DND-41 (cell line): ENCODE measurements at places on chromosomes 7 and 10.

DNA sequence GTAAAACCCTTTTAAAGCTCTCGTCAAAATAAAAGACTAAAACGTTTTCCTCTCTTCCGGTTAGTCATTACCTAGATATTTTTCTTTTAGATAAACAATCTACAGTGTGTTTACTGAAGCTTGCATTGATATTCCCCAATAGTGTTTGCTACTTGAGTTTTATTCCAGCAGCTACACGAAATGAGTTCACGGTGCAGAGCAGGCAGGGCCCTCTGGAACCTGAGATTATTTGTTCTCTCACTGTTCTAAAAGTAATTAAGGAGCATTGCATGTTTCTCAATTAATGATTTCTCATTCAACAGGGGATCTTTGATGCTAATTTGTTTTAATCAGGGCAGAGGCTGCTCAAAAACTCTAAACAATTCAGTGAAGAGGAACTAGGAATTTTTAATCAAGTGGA, 319.7 kb downstream of the GFRA1 start:
- DNase-seq = no peak

DNA sequence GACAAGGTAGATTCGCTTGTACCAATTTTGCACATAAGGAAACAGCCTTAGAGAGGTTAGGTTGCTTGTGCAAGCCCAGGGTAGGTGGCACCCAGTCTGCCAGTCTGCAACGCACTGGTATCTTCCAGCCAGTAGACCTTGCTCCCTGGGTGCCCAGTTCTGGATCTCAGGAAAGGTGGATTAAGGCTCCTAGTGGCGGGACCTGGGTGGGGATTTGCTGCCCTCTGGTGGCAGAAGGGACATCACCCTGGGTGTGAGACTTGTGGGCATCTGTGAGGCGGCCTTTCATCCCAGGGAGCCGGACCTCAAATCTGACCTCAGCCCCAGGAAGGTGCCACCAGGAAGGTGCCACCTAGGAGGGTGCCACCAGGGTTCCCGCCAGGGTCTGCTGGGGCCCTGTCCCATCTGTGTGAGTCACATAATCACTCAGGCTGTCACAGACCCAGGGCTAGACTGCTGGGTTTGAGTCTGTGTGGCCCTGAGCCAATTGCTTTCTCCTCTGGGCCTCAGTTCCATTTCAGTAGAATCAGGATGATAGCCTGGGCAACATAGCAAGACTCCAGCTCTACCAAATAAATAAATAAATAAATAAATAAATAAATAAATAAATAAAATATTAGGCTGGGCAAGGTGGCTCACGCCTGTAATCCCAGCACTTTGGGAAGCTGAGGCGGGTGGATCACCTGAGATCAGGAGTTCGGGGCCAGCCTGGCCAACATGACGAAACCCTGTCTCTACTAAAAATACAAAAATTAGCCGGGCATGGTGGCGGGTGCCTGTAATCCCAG, 5.3 kb upstream of the PRKRIP1 start:
- DNase-seq = peak; percentile 67

- peak; percentile 12 for DNase-seq
Measured at GRCh38 chr7:99325001-99325493, 651 bp upstream of the ARPC1A start.

DNA sequence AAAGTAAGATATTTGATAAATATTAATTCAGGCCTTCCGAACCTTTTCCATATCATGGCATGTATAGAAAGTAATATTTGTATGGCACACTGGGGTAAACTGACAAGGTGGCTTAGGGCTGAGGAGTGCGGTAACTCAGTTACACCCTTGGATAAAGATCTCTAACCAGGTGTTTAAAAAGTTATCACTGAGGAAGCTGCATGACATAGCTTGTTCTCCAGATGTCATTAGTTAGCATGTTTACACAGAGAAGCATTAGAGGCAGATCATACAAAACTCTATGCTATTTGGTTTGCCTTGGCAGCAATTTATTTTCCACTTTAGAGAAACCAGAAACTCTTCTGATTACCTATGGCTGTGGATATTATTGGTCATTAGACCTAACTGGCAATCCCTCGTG, 118.2 kb downstream of the ST7 start:
- DNase-seq = no peak

DNA sequence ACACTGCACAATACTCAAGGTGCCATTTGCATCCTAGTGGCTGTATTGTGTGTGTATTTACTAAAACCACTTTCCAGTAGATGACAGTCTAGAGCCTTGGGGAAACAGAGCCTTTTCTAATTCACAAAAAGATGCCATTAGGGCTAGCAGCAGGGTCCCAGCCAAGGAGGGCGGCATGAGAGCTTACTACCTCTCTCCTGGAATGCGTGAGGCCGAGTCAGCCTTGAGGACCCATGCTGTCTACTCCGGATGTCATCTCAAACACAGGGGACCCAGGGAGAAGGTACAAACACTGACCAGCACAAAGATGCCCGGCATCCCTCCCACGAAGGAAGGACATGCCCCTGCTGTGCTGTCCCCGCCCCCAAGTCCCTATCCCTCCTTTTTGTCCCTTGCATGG, 65.5 kb downstream of the CYCS start:
- no peak for DNase-seq

- no peak for DNase-seq
Measured at GRCh38 chr10:70371846-70372245, 10.6 kb downstream of the LRRC20 start.

GRCh38 chr10:76244061-76244686, 812.8 kb downstream of the LRMDA start:
- DNase-seq = no peak

DNA sequence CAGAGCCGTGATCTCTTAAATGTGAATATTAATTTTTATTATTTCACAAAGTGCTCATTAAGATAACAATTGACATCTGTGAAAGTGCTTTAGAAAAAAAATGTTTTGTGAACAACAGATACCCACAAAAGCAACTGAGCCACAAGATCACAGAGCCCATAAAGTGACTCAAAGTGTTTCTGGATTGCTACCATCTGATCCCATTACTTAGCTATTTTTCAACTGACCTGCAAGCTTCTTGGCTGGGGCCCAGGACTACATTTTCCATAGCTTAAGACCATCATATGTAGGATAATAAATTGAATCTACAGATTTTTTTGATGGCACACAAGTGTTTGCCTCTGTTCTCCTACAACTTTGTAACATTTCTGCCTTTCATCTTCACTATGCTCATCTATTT, 674.4 kb downstream of the PHTF2 start:
- no peak for DNase-seq

GRCh38 chr7:28406192-28406591, 6.1 kb upstream of the CREB5 start:
- DNase-seq = no peak

DNA sequence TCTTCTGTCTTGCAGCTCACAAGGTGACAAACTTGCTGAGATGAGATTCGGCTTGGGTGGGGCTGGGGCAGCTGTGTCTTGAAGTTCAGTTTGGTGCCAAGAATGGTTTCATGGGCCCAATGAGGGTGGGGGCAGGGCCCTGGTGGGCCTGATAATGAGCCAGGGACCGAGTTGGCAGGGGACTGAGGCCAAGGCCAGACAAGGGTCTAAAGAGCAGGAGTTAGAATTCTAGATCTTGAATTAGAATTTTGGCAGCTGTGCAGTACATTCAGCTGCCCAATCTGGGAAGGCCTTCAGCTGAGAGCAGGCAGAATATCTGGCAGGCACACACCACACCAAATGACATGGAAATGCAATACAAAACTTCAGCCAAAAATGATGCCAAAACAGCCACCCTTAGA, 1.5 kb upstream of the JAZF1 start:
- no peak for DNase-seq

DNA sequence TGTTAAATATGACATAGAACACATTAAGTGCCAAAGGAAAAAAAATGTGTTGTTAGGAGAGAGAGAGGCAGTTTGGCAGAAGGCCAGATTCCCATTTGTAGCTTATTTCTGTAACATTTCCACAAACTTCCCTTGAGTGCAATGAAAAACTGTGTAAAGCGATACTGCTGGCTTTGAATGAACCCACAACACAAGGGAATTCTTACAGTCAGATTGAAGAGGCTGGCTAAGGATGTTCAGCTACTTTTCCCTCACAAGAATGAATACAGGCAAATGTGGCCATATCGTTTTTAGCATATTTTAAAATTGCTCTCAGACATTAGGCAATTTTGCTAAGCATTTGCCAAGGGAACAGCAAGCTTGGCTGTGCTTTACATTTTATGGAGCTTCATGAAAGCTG, 614.1 kb upstream of the FZD8 start:
- no peak for DNase-seq
